ENCODE measurements at places on chromosomes 6 and 20. TPM values are rescaled to one million over a fixed set of nuclear protein-coding genes. Genes with fewer than 3 reads are reported as not detected.

FAXC gene
- 4.4 TPM for total RNA-seq

LY6G6C gene
- not detected for total RNA-seq

MRPS18B gene
- 29.8 TPM for total RNA-seq

MEI4 gene
- not detected for total RNA-seq

ROS1 gene
- total RNA-seq = not detected

METTL24 gene
- total RNA-seq = 12.5 TPM

ZSCAN12 gene
- 7.0 TPM for total RNA-seq

NFATC2 gene
- total RNA-seq = 13.0 TPM

- peaks cover 22% of the 10 kb centered on the region for H3K4me1 ChIP-seq
- no peaks in the 10 kb centered on the region for H3K36me3 ChIP-seq
- no peaks in the 10 kb centered on the region for H3K27me3 ChIP-seq
- H3K27ac ChIP-seq = peak overlapping the region; percentile 48
- DNase-seq = no peak
These were observed 178.9 kb upstream of the HEY2 start for GRCh38 chr6:125570526-125570925.

GRCh38 chr6:138242987-138243592, 24.8 kb upstream of the PBOV1 start:
- H3K36me3 ChIP-seq = no peaks in the 10 kb centered on the region
- H3K4me3 ChIP-seq = no peak overlapping the region
- DNase-seq = no peak
- H3K27me3 ChIP-seq = no peaks in the 10 kb centered on the region

DNA sequence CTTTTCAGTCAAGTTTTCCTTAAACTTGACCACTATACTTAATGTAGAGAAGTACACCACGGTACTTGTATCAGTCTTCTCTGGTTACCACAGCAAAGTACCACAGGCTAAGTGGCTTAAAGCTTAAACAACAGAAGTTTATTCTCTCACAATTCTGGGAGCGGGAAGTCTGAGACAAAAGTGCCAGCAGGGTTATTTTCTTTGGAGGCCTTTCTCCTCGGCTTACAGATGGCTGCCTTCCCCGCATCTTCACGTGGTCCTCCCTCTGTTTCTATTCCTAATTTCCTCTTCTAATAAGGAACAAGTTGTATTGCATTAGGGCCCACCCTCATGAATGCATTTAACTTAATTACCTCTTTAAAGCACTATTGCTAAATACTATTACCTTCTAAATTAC, 258.0 kb downstream of the PLCB1 start:
- no peaks in the 10 kb centered on the region for H3K27me3 ChIP-seq
- no peak for DNase-seq
- no peak overlapping the region for H3K27ac ChIP-seq
- H3K4me1 ChIP-seq = no peaks in the 10 kb centered on the region
- H3K4me3 ChIP-seq = no peak overlapping the region

- H3K36me3 ChIP-seq = no peaks in the 10 kb centered on the region
- H3K27me3 ChIP-seq = no peaks in the 10 kb centered on the region
- no peak for DNase-seq
- no peak overlapping the region for H3K27ac ChIP-seq
These were observed 83.8 kb downstream of the IYD start for GRCh38 chr6:150452428-150453243.

DNA sequence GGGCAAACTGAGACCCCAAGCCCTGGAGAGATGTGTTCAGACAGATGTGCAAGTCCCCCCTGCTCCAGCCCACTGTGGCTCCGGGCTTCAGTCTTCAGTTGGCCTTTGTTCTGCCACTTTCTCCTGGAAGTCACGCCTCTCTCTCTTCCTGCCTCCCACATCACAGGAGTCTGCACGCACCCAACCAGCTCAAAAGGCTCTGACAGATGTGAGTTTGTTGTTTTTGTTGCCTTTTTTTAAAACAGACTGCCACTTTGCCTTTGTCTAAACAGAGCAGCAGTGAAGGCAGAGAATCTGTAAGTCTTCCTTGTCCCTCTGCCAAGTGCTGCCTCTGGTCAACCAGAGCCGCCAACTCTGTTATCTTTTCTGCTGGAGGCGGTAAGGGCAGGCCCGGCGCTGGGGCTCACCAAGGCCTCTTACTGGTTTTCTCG, 149.7 kb downstream of the TFAP2C start:
- no peaks in the 10 kb centered on the region for H3K4me1 ChIP-seq
- no peak overlapping the region for H3K4me3 ChIP-seq
- no peaks in the 10 kb centered on the region for H3K36me3 ChIP-seq
- no peak overlapping the region for H3K27ac ChIP-seq

- H3K36me3 ChIP-seq = no peaks in the 10 kb centered on the region
- DNase-seq = no peak
- no peak overlapping the region for H3K4me3 ChIP-seq
- H3K27ac ChIP-seq = peak overlapping the region; percentile 48
These were observed 80.7 kb upstream of the EEF1E1 start for GRCh38 chr6:8182902-8183665.

DNA sequence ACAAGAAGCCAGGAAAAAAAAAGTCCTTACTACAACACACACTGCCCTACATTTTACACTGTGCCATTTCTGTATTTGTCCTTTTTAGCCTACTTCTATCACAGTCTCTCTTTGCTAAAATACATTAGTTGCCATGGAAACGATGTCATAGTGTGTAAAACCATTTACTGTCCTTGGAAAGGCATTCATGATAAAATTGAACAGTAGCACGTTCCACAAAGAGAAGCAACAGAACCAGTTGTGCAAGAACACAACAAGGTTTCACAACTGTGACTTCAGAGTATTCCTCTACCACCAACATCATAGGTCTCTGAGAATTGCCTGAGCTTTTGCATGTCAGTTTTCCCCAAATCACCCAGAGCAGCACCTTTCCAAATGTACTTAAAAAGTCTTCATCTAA, 20.5 kb downstream of the FYN start:
- no peaks in the 10 kb centered on the region for H3K36me3 ChIP-seq
- no peak for DNase-seq
- H3K27ac ChIP-seq = no peak overlapping the region
- H3K27me3 ChIP-seq = no peaks in the 10 kb centered on the region
- H3K4me1 ChIP-seq = no peaks in the 10 kb centered on the region
- no peak overlapping the region for H3K4me3 ChIP-seq

- no peak overlapping the region for H3K27ac ChIP-seq
- no peaks in the 10 kb centered on the region for H3K36me3 ChIP-seq
- no peaks in the 10 kb centered on the region for H3K4me1 ChIP-seq
- DNase-seq = no peak
These were observed 12.7 kb upstream of the BAK1 start for GRCh38 chr6:33592595-33593413.

GRCh38 chr20:21391185-21391971, 5.9 kb downstream of the NKX2-4 start:
- no peaks in the 10 kb centered on the region for H3K4me1 ChIP-seq
- H3K27me3 ChIP-seq = no peaks in the 10 kb centered on the region
- H3K36me3 ChIP-seq = no peaks in the 10 kb centered on the region
- no peak overlapping the region for H3K4me3 ChIP-seq

GRCh38 chr6:42104095-42104803, 38.2 kb downstream of the C6orf132 start:
- H3K36me3 ChIP-seq = no peaks in the 10 kb centered on the region
- peak; percentile 82 for DNase-seq
- no peak overlapping the region for H3K4me3 ChIP-seq
- no peaks in the 10 kb centered on the region for H3K27me3 ChIP-seq
- H3K4me1 ChIP-seq = no peaks in the 10 kb centered on the region
- no peak overlapping the region for H3K27ac ChIP-seq

- no peak overlapping the region for H3K27ac ChIP-seq
- no peak for DNase-seq
- H3K36me3 ChIP-seq = no peaks in the 10 kb centered on the region
- H3K4me1 ChIP-seq = no peaks in the 10 kb centered on the region
- no peak overlapping the region for H3K4me3 ChIP-seq
These were observed 88.9 kb upstream of the OGFRL1 start for GRCh38 chr6:71199736-71200135.

DNA sequence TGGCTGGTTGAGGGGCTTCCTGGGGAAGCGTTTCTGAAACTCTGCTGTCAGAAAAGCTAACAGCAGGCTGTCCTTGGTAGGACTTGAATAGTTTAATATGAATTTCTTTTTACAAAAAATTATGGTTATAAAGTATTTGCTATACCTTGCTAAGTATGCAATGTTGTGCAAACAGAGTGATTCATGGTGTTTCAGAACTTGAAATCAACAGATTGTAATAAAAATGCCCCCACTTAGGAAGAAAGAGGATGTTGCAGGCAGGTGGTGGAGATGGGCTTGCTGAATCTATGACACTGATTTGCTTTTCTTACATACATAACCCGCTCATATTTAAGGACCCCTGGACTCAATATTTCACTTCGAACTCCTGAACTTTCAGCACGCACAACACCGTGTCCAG, 211.6 kb downstream of the THBS2 start:
- no peak overlapping the region for H3K27ac ChIP-seq
- no peaks in the 10 kb centered on the region for H3K27me3 ChIP-seq
- no peak for DNase-seq
- H3K4me3 ChIP-seq = no peak overlapping the region
- H3K4me1 ChIP-seq = no peaks in the 10 kb centered on the region

- DNase-seq = no peak
- no peaks in the 10 kb centered on the region for H3K4me1 ChIP-seq
- peak overlapping the region; percentile 42 for H3K27ac ChIP-seq
These were observed 544 bp upstream of the NRM start for GRCh38 chr6:30691208-30691847.

- H3K27me3 ChIP-seq = no peaks in the 10 kb centered on the region
- H3K4me1 ChIP-seq = no peaks in the 10 kb centered on the region
- H3K36me3 ChIP-seq = no peaks in the 10 kb centered on the region
- no peak overlapping the region for H3K27ac ChIP-seq
- H3K4me3 ChIP-seq = no peak overlapping the region
These were observed 41.1 kb upstream of the NKX2-2 start for GRCh38 chr20:21554985-21555384.

DNA sequence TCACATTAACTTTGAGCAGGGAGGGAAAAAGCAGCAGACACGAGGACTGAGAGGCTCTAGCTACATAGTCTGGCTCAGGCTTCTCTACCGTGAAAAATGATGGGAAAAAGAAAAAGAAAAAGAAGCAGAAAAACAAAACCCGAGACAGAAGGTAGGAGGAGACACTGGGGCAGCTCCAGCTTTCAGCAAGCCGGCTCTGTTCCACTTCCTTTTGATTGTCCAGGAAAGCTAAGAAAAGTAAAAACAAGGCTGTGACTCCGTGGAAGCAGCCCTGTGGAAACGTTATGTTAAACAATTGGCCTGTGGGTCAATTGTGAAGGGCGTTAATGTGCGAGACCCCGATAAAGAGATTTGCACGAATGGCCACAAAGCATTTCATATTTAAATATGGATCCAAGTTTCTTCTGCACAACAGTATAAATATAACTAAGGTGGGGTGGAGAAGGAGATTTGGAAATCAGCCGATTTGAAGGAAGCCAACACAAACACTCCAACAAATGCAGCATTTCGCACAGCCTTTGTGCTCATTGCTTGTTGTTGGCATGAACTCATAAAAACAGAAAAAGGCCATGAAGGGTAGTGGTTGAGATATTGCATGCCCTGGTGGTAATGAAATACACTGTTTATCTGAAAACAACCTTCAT, 236.9 kb upstream of the JAG1 start:
- peak overlapping the region; percentile 36 for H3K4me3 ChIP-seq
- no peaks in the 10 kb centered on the region for H3K27me3 ChIP-seq
- peak overlapping the region; percentile 88 for H3K27ac ChIP-seq
- H3K4me1 ChIP-seq = no peaks in the 10 kb centered on the region
- no peak for DNase-seq
- H3K36me3 ChIP-seq = no peaks in the 10 kb centered on the region

- H3K36me3 ChIP-seq = no peaks in the 10 kb centered on the region
- H3K4me3 ChIP-seq = no peak overlapping the region
- H3K27me3 ChIP-seq = no peaks in the 10 kb centered on the region
- H3K27ac ChIP-seq = no peak overlapping the region
These were observed 214.4 kb downstream of the EYA2 start for GRCh38 chr20:47108994-47109393.

- H3K36me3 ChIP-seq = no peaks in the 10 kb centered on the region
- no peak for DNase-seq
- no peaks in the 10 kb centered on the region for H3K27me3 ChIP-seq
- no peak overlapping the region for H3K4me3 ChIP-seq
- no peaks in the 10 kb centered on the region for H3K4me1 ChIP-seq
These were observed 156.4 kb upstream of the RREB1 start for GRCh38 chr6:6951355-6951754.

DNA sequence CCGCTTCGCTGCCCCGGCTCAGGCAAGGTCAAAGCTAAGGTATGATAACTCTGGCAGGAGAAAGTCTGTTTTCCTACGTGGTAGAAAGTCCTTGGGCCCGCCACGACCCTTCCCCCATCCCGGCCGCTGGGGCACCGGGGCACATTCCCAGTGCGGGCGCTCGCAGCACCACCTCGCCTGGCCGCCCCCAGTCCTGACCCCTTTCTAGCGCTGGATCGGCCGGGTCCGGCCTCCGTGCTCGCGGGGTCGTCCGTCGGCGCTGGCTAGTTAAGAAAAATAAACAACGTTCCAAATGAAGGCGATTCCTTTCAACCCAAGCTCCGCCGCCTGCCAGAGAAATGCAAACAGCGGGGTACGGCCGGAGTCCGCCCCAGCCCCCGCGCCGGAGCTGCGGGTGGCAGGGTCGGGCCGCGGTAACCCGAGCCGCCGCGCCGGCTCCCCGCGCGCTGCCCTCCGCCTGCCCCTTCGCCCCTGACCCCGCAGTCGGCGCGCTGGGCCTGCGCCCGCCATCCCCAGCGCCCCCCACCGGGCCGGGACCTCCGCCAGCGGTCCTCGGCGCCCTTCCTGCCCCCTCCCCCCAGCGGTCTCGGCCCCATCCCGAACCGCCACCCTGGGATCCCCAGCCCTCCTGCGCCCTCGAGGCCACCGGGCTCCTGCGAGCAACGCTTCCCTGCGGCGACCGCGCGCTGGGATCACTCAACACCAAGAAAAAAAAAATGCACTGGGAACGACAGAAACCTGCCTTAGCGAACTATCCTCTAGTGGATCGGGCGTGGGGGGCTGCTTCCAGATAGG, 37.6 kb downstream of the NCR2 start:
- H3K36me3 ChIP-seq = no peaks in the 10 kb centered on the region
- H3K27ac ChIP-seq = no peak overlapping the region
- H3K4me1 ChIP-seq = no peaks in the 10 kb centered on the region
- DNase-seq = no peak

- no peaks in the 10 kb centered on the region for H3K36me3 ChIP-seq
- H3K27ac ChIP-seq = peak overlapping the region; percentile 74
- no peak for DNase-seq
- no peaks in the 10 kb centered on the region for H3K4me1 ChIP-seq
- peak overlapping the region; percentile 29 for H3K4me3 ChIP-seq
These were observed 607 bp downstream of the LYRM2 start for GRCh38 chr6:89637960-89638319.

GRCh38 chr6:44800171-44800783, 412.8 kb downstream of the CDC5L start:
- DNase-seq = no peak
- H3K4me3 ChIP-seq = no peak overlapping the region
- H3K4me1 ChIP-seq = no peaks in the 10 kb centered on the region

GRCh38 chr6:26232940-26233648, 131.9 kb upstream of the BTN3A2 start:
- H3K4me1 ChIP-seq = peaks cover 2% of the 10 kb centered on the region
- no peak for DNase-seq
- H3K4me3 ChIP-seq = peak overlapping the region; percentile 87
- H3K27me3 ChIP-seq = no peaks in the 10 kb centered on the region
- H3K27ac ChIP-seq = no peak overlapping the region
- no peaks in the 10 kb centered on the region for H3K36me3 ChIP-seq

GRCh38 chr6:38503032-38503773, 136.5 kb downstream of the BTBD9 start:
- no peaks in the 10 kb centered on the region for H3K4me1 ChIP-seq
- DNase-seq = no peak
- H3K4me3 ChIP-seq = no peak overlapping the region
- H3K27me3 ChIP-seq = no peaks in the 10 kb centered on the region
- H3K27ac ChIP-seq = no peak overlapping the region
- no peaks in the 10 kb centered on the region for H3K36me3 ChIP-seq

All from aorta (tissue), 5 donors.